ENCODE measurements at places on chromosomes 2 and 18. TPM values are rescaled to one million over a fixed set of nuclear protein-coding genes. Genes with fewer than 3 reads are reported as not detected.

DNA sequence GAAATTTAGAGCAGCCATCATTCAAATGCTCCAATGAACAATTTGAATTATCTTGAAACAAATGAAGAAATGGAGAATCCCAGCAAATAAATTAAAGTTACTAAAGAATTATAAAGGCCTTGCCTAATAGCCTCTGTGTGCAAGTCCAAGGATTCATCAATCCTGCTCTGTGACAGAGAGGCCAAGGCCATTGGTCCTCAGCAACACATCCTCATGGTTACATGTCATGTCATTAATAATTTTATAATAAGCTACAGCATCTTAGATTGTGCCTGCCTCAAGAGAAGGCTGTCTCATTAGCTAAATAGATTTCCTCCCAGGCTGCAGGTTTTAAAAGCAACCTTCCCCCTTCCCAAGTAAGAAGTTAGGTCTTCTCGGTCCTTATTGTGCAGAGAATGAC, 611.6 kb downstream of the FBXO15 start:
- no peak for DNase-seq

DNA sequence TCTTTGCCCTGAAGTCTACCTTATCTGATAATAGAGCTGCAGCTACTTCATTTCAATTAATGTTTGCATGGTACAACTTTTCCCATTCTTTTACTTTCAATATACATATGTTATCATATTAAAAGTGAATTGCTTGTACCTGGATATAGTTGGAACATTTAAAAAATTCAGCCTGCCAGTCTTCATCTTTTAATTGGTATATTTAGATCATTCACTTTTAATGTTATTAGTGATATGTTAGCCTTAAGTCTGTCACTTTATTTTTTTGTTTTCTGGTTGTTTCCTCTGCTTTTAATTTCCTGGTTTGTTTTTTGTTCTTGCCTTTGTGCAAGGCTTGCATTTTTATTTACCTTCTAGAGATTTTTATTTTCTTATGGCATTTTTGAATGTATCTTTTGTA, 158.2 kb downstream of the GALNT1 start:
- no peak for DNase-seq

ZNF521 gene
- total RNA-seq: not detected

- DNase-seq: no peak
Measured at GRCh38 chr2:128505575-128506526, 187.2 kb upstream of the HS6ST1 start.

CCDC121 gene
- total RNA-seq: 0.92 TPM

DNA sequence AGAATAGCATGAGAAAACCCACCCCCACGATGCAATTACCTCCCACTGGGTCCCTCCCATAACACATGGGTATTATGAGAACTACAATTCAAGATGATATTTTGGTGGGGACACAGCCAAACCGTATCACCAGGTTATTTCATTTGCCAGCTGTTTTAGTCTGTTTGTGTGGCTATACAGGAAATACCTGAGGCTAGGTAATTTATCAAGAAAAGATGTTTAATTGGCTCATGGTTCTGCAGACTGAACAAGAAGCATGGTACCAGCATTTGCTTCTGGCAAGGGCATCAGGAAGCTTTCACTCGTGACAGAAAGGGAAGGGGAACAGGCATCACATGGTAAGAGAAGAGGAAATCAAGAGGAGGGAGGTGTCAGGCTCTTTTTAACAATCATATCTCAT, 329.2 kb downstream of the GULP1 start:
- no peak for DNase-seq

DNA sequence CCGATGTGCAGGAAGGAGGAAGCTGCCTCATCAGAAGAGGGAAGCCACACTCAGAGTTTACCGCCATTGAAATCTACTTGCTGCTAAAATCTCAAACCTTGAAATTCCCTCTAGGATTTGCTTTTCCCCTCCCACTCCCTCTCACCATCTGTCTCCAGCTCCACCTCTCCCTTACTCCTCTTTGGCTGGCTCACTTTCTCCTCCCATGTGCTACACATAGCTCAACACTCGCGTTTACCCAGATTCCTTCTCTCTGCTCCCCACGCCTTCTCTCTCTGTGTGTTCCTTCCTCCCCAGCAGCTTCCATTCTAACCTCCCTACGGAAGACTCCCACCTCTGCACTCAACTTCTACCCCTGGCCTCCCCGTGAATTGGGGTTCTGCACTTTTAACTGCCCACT, 143.1 kb downstream of the DNER start:
- no peak for DNase-seq

GRCh38 chr2:67772216-67773170, 290.3 kb downstream of the C1D start:
- DNase-seq: no peak

MYOM1 gene
- total RNA-seq: 3.3 TPM

DNA sequence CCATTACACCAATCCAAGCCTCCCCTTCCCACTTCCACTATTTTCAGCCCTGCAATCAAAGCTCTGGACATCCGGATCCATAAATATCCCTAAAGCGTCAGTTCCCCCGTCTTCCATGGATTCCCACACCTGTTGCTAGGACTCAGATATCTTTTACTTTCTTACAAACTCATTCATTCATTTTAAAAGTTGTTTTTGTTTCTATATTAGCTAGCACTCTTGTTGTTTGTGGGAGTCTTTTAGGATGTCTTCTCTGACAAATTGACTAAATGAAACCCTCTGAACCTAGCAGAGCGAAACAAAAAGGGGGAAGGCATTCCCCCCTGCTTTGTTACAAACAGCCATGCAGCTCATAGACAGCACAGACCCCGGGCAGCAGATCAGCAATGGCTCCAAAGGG, 9.0 kb upstream of the NBAS start:
- no peak for DNase-seq

DNA sequence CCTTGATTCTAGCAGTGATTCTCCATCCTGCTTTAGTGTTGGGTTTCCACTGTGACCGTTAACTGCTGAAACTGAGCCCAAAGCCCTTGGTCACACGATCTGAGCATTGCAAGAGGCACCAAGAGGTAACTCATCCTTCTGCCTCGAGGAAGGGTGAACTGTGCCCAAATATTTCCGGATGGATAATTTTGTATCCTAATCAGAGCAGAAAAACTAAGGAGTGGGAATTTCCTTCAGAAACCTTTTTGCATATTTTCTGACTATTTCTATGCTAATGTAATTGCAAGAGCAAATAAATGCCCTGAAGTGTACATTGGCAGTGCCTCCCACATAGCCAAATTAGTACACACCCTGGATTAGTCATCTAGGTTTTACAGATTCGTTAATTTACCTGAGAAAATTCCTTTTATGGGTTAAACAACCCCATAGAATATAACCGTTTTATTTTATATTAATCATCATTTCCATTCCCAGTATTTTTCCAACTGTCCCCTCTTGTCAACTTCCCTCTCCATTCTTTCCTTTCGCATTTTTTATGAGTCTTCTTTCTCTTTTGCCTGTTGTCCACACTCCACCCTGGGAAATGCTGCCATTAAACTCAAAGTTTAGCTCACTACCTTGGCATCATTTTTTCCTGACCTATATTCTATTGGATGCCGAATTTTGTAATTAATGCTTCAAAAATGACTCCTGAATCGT, 31.7 kb upstream of the COBLL1 start:
- DNase-seq: no peak

GRCh38 chr18:54035927-54036326, 188.5 kb downstream of the MBD2 start:
- DNase-seq: no peak

DNA sequence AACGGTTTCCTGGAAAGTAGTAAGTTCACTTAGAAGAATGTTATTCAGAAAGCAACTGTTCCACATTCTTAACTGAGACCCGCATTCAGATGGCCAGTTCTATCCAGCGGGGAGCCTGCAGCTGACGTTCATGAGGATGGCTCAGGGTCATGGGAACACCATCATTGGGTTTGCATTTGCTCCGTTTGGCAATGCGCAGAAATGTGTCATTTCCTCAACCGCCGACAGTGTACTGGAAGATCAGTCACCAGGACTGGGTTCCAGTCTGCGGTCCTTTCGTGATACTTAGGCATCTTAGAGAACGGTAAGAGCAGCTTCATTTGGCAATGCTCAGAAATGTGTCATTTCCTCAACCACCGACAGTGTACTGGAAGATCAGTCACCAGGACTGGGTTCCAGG, 104.0 kb downstream of the DNER start:
- no peak for DNase-seq

- DNase-seq: no peak
Measured at GRCh38 chr2:108626995-108627394, 92.3 kb upstream of the RANBP2 start.

ACMSD gene
- total RNA-seq: not detected

DNA sequence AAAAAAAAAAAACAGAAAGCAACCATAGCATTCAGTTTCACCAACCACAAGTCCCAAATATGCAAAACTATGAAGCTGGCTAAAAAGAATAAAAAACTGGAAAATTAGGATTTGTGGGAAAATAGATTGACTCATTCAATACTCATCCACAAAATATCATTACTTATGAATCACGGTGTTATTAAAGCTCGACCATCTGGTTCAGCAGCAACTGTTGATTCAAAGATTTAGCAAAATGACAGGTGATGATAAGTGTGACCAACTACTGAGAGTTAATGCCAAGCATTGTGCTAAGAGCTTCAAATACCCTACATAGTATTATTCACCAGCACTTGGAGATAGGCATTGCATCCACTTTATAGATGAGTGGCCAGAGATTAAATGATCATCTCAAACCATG, 26.2 kb upstream of the XDH start:
- no peak for DNase-seq

DNA sequence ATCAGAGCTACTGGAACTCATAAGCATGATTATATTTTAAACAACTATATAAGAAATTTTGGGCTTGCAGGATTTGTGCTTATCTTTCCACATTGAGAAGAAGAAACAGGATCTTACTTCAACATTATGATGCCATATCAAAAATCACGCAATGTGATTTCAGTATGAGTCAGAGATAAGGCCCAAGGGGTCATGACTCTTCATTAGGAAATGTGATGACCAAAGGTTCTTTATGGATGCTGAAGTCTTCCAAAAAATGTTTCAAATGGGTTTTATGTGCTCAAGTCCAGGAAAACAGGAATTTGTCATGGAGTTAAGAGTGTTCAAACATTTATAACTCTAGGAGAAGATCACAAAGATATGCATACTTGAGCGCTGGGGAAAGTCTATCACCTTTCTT, 7.8 kb upstream of the SERPINB2 start:
- DNase-seq: no peak

GRCh38 chr2:73007991-73008765, 63.3 kb downstream of the SFXN5 start:
- no peak for DNase-seq

- no peak for DNase-seq
Measured at GRCh38 chr2:9717886-9718451, 87.2 kb upstream of the YWHAQ start.

DNA sequence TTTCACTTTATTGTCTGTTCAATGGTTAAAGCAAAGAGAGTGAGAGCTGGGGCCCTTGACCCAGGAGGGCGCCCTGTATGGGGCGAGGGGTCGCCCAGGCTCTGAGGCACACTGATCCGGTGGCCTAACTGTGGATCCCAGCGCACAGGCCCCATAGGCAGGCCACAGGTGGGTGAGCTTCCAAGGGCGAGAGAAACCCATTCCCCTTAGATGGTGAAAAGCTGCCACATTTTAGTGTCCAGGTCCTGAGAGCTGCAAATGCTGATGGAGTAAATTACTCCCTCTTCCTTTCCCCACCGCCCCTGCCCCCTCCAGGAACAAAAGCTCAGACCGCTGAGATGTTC, 5.9 kb upstream of the DLX2 start:
- no peak for DNase-seq

DNA sequence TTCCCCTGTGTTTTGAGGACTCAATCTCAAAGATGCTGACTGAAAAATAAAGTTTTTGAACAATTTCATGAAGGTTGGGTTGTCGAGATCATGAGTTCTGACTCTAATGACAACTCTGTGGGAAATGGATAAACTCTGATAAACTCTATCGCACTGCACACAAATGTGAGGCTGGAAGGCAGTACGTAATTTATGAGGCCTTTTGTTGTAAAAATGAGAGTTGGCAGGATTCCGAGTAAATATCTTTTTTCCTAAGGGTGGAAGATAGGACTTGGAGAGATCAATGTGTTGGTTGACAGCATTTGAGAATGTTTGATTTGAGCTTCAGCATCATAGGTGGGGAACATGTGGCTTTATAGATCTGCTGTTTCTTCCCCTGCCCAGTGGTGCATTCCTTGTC, 90.4 kb downstream of the SPTBN1 start:
- no peak for DNase-seq

DNA sequence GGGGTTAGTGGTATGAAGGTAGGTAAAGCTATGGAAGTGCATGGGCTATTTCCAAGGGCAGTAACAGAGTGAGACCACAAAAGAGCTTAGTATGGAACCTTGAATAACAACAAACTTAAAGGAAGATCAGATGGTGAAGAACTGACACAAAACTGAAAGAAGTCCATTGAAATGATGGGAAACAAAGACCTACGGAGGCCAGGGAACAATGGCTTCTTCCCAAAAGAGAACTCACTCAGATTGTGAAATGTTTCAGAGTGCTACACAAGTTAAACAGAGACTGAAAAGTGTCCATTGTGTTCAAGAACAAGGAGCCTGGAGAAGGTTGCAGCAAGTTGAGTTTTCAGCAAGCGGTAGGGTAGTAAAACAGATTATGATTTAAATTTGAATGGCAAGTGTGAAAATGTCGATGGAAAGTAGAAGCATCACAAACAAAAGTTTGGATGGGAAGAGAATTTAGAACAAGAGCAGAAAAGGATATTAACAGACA, 700.0 kb upstream of the NXPH2 start:
- DNase-seq: no peak

- no peak for DNase-seq
Measured at GRCh38 chr2:47360927-47361326, 42.0 kb upstream of the MSH2 start.

DNA sequence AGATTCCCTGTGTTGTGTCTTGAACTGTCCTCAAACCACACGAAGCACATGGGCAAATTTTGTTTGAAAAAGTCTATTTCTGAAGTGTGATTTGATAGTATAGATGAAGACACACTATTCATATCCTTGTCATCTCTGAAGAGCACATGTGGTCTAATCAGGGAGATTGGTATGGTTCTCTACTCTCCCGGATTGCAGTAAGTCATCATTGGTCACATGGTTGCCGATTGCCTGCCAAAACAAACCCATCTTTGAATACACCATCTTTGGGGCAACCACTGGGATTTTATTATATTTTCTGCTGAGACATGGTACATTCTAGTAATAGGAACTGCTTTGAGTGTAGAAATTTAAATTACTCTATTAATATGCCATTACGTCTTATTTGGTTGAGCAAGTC, 186.9 kb downstream of the MYO1B start:
- no peak for DNase-seq

DNA sequence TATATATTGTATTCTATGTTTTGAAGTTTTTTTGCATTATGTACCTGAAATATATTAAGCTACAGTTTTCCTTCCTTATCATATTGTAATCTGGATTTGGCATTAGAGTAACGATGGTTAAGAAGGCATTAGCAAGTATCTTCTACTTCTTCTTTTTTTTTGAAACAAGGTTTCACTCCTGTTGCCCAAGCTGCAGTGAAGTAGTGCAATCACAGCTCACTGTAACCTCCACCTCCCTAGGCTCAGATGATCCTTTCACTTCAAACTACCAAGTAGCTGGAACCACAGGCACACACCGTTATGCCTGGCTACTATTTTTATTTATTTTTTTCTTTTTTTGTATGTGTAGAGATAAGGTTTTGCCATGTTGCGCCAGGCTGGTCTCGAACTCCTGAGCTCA, 201.1 kb downstream of the ZNF804A start:
- no peak for DNase-seq

Measured in CD8-positive, alpha-beta T cell (primary cell).